Umbilical cord (tissue), 2 donors: ENCODE measurements at places on chromosomes 5 and 9. TPM values are rescaled to one million over a fixed set of nuclear protein-coding genes. Genes with fewer than 3 reads are reported as not detected.

ACOT12 gene
- 4.6 TPM for total RNA-seq

DNA sequence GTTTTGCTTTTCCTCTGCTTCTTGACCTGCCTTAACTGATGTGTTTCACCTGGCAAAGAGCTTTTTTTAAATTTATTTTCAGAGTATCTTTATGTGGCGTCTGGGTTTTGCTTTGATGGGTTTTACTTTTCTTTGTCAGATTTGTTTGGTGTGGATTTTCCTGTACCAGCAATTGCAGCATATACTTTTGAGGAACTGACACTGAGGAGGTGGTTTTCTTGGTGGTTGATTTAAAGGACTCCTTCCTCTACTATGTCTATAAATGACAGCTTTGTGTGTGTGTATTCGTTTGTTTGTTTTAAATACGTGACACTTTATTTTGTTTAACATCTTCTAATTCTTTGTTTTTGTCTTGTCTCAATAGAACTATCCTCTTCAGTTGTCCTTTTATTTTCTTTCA lies 1071.9 kb upstream of the ARRDC3 start:
- DNase-seq = no peak

DNA sequence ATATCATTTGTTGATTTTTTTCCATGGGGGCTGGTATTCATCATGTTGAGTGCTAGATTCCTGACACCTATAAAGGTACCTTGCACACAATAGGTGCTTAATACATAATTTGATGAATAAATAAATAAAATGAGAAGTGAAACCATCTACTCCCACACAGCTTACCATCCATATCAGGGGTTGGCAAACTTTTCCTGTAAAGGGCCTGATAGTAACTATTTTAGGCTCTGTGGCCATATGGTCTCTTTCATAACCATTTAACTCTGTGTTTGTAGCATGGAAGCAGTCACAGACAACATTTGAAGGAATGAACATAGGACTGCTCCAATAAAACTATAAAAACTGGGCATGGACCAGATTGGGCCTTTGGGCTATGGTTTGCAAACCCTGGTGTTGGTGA lies 100.3 kb downstream of the GCNT1 start:
- DNase-seq = no peak

- peak; percentile 87 for DNase-seq
Measured at GRCh38 chr9:36149197-36149596, 12.7 kb downstream of the GLIPR2 start.

- no peak for DNase-seq
Measured at GRCh38 chr5:109713453-109713852, 23.7 kb downstream of the MAN2A1 start.
